ENCODE measurements at places on chromosomes 6 and 20.

DNA sequence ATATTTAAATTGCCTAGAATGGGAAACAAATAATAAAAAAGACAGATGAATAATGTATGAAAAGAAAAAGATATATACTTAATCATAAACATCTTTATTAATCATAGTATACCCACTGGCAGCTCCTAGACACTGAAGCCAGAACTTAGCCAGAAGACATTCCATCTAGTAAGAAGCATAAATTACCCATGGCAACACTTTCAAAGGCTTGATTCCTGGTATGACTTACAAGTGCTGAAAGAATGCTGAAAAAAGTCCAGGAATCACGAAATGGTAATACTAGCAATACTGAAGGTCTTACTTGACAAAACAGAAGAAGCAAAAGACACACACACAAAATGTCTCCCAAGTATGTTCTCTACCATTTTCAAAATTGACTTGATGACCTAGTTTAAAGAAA, 38.0 kb downstream of the RWDD2A start:
- no peak for DNase-seq

- DNase-seq: no peak
These were observed 187.1 kb downstream of the EYA4 start for GRCh38 chr6:133428295-133428694.

DNA sequence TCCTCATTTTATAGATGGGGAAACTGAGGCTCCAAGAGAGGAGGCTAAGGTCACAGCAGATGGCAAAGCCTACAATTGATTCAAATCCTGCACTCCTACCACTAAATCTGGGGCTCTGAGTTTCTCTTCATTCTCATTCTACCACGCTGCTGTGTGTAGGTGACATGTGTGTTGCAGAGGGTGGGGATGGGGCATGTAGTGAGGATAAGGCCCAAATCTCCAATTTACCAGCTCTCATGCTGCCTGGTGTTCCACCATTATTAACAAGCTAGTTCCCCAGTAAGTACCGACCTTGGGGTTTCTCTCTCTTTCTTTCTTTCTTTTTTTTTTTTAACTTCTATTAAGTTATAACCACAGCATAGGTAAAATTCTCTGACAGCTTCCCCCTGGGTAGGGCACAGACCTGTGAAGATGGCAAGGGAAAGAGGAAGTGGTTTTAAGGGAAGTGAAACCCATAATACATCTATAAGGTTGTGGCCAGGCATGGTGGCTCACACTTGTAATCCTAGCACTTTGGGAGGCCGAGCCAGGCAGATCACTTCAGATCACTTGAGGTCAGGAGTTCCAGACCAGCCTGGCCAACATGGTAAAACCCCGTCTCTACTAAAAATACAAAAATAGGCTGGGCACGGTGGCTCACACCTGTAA, 13.0 kb upstream of the MATN4 start:
- no peak for DNase-seq

DNA sequence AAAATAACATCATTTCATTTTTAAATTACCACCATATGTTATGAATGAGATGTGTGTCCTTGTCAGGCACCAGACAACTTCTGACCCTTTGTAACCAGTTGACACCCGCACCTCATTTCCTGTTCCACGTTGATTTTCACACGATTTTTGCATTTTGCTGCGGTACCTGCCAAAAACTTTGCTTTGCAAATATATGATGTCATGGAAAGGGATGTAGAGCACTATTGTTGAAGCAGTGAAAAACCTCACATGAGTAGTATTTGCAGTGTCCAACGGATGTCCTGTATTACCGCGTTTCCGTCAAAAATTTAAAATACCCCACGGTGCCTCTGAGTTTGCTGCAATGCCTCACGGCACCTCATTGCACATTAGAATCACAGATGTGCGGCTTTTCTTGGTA, 115.6 kb downstream of the MTHFD1L start:
- DNase-seq: no peak

GRCh38 chr20:46006964-46007363, 1.7 kb upstream of the MMP9 start:
- DNase-seq: no peak

GRCh38 chr20:4936851-4937406, 64.4 kb downstream of the SLC23A2 start:
- no peak for DNase-seq

Measured in D721Med (cell line).